K562 (cell line): ENCODE measurements at places on chromosomes 5 and 9.

DNA sequence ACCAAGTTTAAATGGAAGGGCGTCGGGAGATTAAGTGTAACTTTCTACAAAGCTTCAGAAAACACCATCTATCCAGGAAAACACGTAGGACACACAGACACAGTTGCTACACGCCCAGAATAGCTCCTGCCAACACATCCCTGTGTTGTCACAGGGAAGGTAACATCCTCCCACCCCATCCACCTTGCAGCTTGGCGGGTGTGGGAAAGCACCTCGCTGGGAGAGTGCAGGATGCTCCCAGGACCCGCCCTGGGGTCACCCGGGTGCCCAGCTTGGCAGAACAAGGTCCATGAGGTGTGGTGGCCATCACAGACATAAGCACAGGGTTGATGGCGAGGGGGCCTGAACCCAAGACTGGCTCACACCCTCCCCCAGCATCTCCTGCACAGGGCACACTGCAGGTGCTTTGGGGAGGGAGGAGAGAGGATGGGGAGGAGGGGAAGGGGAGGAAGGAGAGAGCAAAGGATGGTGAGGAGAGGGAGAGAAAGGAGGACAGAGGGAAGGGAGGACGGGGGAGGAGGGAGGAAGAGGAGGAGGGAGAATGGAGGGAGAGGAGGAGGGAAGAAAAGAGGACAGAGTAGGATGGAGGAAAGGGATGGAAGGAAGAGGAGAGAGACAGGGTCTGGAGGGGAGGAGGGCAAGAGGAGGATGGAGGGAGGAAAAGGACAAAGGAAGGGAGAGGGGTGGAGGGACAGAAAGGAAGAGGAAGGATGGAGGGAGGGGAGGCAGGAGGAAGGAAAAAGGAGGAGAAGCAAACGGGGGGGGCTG, 37.2 kb downstream of the GOLM1 start:
- DNase-seq: no peak

GRCh38 chr9:99962680-99963261, 56.3 kb downstream of the STX17 start:
- no peak for DNase-seq

DNA sequence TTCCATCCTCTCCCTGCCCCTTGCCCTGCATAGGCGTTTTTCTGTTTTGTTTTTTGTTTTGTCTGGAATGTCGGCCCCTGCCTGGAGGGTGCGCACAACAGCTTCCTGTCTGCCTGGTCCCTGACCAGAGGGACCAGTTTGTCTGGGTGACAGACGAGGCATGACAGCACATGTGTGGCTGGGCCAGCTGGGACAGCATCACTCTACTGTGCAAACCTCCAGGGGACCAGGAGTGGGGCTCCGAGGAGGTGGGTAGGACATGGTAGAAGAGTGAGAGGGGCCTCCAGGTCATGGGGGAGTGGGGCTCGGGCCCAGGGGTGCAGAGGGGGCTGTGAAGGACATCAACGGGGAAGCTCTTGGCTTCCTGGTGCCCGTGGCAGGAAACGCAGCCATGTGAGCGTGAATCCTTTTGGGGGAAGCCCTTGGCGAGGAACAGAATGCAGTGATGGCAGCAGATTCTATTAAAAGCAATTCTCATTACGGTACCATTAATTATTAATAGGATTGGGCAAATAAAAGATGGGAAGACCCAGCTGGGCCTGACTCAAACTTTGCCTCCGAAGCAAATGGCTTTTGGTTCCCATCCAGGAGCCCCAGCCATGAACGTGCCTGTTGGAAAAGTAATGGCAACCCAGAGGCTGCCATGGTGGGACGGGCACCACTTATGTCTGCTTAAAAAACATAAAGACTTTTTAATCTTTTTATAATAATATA, 184.4 kb upstream of the IER5L start:
- no peak for DNase-seq

- no peak for DNase-seq
These were observed 626.4 kb upstream of the SEMA6A start for GRCh38 chr5:117201001-117201400.

- no peak for DNase-seq
These were observed 48.7 kb downstream of the DNAJC21 start for GRCh38 chr5:34977934-34978613.

- DNase-seq: no peak
These were observed 313.5 kb downstream of the CAAP1 start for GRCh38 chr9:26579056-26579455.

DNA sequence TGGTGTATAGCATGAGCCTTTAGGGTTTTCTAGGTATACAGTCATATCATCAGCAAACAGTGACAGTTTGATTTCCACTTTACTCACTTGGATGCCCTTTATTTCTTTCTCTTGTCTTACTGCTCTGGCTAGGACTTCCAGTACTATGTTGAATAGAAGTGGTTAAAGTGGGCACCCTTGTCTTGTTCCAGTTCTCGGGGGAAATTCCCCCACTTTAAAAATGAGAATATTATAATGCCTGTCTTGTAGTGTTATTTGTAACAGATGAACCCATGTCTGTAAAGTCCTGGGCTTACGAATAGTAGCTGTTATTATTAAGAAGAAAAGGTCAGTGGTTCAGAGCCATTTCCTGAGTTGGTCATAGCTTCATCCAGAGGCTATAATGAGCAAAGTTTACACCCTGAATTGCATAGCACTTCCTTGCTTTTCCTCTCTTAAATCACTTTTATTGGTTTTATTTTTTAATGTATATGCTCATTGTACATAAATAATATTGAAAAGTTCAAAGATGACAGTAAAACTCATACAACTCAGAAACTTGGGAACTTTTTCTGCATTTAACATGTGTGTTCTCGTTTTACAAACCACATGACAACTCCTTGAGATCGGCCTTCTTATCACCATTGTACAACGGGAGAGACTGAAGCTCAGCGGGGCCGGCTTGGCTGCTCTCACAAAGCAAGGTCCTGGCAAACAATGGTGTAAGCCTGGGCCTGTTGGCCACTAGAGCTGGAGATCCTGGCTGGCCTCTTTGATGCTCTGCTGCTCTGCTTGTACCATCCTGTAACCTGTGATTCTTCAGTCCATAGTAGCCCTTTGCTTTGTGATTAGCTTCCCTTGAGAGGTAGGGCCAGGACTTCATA, 85.2 kb downstream of the CYFIP2 start:
- DNase-seq: no peak

DNA sequence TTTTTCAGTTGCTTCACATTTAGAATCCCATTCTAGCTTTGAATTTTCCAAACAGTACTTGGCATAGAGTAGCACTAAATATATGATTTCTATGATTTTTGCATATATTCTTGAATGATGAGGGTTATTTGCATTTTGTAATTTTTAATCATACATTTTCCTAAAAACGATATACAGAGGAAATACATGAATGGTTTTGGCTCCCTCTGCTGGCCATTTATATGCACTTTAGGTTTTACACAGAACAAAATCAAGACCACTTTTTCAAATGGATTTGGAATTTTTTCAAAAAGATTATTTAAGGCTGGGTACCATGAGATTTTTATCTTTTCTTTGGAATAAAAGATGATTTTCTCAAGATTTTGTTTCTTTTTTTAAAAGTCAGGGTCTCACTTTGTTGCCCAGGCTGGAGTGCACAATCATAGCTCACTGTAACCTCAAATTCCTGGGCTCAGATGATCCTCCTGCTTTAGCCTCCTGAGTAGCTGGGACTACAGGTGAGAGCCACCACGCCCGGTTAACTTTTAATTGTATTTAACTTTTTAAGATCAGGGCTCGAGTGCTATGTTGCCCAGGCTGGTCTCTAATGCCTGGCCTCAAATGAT, 16.7 kb upstream of the COMMD10 start:
- DNase-seq: peak; percentile 40
